ENCODE measurements at places on chromosomes 12 and 14.

DNA sequence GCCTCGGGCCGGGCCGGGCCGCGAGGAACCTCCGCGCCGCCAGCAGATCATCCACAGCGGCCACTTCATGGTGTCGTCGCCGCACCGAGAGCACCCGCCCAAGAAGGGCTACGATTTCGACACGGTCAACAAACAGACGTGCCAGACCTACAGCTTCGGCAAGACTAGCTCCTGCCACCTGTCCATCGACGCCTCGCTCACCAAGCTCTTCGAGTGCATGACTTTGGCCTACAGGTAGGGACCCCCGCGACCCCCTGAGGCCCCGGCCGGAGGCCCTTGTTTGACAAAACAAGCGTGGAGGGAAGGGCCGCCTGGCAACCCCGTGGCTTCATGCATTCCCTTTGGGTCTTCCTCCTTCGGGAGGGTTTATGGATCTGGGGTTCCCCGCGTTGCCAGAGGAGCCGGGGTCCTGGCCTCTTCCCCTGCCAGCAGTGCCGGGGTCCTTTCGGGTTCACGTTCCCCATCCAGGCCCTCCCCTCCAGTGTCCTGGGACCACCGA lies 526 bp downstream of the MLXIP start:
- no peak for DNase-seq

DNA sequence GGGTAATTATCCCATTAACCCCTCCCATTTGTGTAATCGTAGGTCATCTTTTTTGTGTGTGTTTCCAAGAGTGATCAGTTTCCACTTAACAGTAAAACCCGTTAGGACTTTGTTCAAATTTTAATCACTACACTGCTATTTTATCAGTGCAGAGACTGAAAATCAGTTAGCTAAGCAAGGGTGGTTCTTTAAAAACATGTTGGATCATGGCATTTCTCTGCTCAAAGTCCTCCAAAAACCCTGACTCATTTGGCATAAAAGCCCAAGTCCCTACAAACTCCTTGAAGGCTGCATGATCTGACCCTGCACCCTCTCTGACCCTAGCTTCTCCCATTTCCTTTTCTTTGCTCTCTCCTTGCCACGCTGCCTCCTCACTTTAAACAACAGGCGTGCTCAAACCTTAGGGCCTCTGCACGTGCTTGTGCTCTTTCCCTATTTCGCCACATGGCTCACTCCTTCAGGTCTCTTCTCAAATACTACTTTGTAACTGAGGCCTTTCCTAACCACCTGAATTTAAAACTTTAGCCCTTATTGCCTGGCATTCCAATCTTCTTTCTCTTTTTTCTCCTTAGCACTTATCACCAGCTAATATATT lies 13.2 kb upstream of the OVCH1 start:
- DNase-seq = no peak

GRCh38 chr12:31485571-31485970 lies 105.4 kb downstream of the DENND5B start:
- no peak for DNase-seq

- DNase-seq = no peak
Observed at GRCh38 chr14:22973217-22974032, 8.9 kb downstream of the AJUBA start.

GRCh38 chr14:86404425-86404824 lies 874.5 kb downstream of the FLRT2 start:
- no peak for DNase-seq

GRCh38 chr12:30531731-30532678 lies 163.7 kb downstream of the IPO8 start:
- no peak for DNase-seq

- no peak for DNase-seq
Observed at GRCh38 chr12:49705479-49706134, 1.6 kb downstream of the FMNL3 start.

DNA sequence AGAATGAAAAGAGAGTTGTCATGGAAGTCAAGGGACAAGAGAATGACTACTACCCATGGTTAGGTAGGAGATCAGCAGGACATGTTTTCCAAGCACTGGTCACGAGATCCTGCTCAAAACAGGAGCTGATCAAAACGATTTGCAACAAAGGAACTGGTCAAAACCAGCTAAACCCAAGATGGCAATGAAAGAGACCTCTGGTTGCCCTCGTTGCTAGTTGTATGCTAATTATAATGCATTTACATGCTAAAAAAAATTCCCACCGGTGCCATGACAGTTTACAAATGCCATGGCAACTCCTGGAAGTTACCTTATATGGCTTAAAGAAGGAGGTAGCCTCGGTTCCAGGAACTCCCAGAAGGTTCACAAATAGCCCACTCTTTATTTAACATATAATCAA lies 95.0 kb upstream of the OTX2 start:
- no peak for DNase-seq

DNA sequence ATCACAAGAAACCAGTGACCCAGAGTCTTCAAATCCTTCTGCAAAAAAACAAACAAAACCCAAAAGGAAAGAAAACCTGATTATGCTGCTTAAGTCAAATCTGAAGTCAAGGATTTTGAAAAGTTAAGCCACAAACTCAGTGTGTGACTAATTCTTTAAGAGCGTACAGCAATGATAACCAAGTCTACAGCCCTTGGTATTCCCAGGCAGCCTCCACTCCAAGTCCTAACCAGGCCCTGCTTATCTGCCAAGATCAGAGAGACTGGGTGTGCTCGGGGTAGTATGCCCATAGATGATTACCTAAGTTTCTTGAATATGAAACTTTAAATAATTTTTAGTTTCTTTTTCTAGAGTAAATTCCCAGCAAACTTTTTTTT lies 13.1 kb downstream of the PGAM5 start:
- DNase-seq = no peak

DNA sequence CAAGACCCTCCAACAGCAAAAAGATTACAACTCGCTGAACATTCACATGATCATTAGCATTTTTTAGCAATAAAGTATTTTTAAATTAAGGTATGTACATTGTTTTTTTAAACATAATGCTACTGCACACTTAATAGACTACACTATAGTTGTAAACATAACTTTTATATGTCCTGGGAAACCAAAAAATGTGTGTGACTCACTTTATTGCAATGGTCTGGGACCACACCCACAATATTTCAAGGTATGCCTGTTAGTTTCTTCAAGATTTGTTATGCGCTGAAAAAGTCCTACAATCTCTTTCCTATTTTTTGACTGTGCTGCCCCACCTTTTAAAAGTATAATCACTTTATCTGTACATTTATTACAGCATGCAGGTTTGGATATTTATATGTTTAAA lies 30.4 kb upstream of the PCNX4 start:
- no peak for DNase-seq

GRCh38 chr12:24534622-24535021 lies 414.3 kb downstream of the BCAT1 start:
- no peak for DNase-seq

DNA sequence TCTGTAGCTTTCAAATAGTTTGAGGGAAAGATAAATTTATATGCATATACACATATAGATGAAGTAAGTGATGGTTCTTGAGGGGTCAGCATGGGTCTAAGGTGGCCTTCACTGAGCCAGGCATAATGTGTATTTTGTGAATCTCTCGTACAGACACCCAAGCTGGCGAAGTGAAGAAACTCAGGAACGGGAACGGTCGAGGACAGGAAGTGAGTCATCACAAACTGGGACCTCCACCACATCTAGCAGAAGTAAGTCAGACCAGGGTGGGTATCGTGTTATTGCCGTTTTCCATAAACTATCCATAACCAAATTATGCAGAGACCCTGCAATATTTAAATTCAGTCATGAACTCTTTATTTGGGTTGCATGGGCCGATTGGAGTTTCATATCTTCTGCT lies 15.4 kb upstream of the TNS2 start:
- no peak for DNase-seq

Measured in stimulated activated CD8-positive, alpha-beta memory T cell treated with anti-CD3 and anti-CD28 coated beads, Interleukin-7, amount 100 ng/mL, for 1 hour (primary cell).